ENCODE measurements at places on chromosomes 4 and X.

- no peak for DNase-seq
Observed at GRCh38 chrX:67328476-67328875, 215.3 kb upstream of the AR start.

- DNase-seq = no peak
Observed at GRCh38 chr4:123120473-123120872, 198.1 kb upstream of the NUDT6 start.

DNA sequence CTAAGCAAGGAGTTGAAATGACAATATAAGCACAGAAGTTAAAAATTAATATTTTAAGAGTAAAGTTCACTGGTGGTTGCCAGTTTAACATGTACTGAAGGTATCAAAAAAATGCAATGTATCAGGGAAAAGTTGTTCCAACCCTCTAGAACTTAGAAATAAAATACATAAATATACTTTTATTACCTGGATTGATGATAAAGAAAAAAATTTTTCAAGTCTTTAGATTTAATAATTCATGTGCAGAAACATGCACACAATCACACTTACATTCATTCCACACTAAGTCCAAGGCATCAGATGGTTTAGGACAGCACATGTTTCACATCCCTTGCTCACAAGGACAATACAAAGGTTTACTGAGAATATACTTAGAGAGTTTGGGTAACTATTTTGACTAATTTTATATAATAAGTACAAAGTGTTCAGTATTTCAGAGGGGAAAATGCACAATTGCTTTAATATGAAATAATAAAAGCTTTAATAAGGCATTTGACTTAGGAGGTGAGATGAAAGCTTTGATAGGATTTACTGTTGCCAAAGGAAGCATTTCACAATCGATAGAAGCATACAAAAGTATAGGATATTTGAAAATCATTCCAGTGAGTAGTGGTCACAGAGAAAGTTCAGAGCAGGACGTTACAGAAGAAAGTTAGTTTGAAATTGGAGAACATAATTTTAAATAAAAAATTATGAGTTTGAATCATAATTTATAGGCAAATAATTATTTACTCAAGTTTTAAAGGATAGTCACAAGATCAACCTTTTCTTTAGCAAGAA, 392 bp upstream of the UGT2A3 start:
- DNase-seq = no peak

DNA sequence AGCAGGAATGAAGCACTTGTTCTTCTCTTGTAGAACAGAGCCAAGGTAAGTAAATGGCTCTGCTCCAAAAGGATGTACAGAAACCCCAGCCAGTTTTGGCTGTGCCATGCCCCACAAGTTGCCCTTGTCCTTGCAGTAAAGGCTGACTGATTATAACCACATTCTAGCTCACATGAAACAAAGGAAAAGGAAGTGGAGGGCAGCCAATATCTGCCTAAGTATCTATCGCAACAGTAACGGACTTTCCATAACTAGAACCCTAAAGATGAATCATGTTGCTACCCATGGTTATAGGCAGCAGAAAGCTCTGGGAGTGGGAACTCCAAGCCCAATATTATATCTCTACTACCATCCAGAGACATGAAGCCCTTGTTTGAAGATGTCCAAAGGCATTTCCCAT, 95.7 kb downstream of the COMMD8 start:
- no peak for DNase-seq

DNA sequence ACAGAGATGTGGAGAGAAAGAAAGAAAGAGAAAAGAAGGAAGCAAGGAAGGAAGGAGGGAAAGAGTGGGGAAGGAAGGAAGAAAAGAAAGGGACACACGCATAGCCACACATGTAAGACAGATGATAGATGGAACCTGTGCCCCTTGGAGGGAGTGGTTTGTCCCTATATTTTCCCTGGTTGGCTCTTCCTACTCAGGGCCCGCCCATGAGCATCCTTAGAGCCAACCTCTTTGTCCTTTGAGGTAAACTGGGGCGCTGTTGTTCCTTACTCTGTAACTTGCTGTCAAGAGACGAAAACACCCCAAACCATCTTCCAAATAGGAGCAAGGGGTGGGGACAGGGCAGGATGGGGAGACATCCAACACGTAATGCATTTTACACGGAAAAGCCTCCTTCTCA, 220.9 kb downstream of the MAML3 start:
- no peak for DNase-seq
